ENCODE measurements at places on chromosomes 4 and X.
A peak's percentile ranks its signal among the peaks of the same experiment; 100 is the strongest.

DNA sequence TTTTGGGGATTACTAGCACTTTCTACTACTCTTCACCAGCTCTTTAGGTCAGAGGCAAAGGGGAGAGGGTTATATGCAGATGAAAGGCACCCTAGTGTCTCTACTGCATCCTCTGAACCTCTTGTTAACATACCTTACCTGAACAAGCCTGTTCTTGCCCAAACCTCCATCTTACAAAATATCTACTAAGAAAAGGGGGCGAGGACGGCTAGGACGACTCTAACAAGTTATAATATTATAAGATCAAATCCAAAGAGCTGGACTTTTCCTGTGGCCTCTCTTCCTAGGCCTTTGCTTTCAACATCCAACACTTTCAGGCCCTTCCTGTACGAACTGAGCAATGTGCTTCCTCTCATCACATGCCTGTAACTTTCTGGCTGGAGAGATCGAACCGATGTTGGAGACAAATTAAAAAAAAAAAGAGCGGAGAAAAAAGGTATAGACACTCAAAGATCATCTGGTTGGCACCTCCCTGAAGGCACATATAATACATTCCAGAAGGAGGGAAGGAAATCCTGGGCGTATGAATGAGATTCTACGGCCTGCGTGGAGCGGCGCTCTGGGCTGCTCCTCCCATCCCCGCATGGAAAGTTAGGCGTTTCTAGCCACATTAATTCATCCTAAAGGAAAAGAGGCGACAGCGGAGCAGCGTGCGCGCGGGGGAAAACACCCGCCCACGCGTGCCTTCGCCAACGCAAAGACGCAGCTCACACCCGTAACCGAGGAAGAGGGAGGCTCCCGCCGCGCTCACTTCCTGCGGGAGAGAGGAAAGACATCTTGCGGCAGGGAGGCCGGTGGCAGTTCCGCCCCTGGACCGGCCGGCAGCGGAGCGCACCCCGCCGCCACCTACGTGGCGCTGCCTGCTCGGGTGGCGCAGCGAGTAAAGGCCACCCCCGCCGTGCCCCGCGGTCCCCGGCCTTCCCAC lies 808 bp downstream of the PRDM5 start:
- peak; percentile 72 for DNase-seq

DNA sequence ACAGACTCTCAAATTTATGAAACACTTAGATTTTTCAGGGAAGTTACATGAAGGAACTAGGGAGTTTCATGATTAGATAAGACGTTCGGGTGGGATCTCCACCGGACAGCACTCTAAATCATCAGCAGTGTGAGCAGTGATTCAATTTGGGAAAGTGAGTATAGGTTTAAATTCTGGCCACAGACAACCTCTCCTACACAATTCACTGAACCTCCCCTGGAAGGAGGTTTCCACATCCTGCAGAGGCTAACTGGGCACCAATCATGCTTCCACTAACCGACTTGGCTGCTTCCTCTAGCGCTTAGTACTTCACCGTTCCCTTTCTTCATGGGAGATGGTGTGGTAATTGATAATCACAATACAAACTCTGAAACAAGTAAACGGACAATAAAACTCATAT lies 5.6 kb downstream of the CXCL9 start:
- no peak for DNase-seq

GRCh38 chr4:6416518-6417286 lies 55.7 kb downstream of the PPP2R2C start:
- DNase-seq = no peak

DNA sequence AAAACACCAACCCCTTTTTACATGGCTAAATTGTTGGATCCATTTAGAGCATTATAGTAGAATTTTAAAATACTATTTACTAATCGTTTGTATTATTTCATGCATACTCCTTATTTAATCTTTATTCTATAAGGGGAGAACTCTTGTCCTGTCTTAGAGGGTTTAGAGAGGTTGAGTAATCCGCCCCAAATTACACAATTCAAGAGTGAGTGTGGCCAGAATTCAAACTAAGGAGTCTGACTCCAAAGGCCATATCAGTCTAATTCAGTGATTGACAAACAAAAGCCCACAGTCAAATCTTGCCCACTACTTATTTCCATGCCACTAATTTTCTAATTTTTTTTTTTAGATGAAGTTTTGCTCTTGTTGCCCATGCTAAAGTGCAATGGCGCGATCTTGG lies 33.7 kb upstream of the NEIL3 start:
- no peak for DNase-seq

DNA sequence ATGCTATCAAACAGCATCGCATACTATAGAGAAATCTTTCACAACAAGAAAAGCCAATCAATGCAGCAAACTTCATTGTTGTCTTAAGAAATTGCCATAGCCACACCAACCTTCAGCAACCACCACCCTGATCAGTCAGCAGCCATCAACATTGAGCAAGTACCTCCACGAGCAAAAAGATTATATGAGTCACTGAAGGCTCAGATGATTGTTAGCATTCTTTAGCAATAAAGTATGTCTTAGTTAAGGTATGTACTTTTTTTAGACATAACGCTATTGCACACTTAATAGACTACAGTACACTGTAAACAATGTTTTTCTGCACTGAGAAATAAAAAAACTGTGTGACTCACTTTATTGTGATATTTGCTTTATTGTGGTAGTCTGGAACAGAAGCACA lies 37.8 kb upstream of the FUNDC1 start:
- peak; percentile 29 for DNase-seq

- peak; percentile 43 for DNase-seq
Measured at GRCh38 chr4:93731456-93731855, 97.1 kb upstream of the ATOH1 start.

- no peak for DNase-seq
Measured at GRCh38 chr4:93243262-93243661, 585.3 kb upstream of the ATOH1 start.

- no peak for DNase-seq
Measured at GRCh38 chr4:30002341-30002740, 717.8 kb upstream of the PCDH7 start.

DNA sequence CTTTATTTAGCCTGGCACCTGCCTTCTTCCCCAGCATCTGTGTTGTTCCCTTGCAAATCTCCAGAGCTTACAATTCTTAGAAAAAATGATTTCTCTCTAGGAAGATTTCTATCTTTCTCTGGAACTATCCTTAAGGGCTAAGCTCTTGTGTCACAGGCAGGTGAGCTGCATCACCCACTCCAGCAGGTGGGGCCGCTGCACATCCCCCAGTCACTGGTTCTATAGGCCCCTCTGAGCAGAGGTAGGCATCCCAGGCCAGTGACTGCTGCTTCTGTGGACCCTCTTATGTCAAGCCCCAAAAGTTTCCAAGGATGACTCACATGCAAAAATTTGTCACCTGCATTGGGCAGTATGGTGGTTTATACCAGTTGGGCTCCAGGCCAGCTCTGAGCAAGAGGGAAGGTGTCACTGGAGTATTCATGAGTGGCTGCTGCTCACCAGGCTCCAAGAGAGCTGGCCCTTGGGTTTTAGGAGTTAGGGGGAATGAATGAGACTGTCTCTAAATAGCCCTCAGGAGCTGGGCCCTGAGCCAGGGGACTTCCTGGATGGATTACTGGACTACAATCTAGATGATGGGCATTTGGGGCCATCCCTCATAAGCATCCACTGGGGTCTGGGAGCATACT lies 208.1 kb upstream of the EOLA2 start:
- DNase-seq = no peak

- no peak for DNase-seq
Measured at GRCh38 chr4:100819505-100819904, 301.7 kb upstream of the EMCN start.

DNA sequence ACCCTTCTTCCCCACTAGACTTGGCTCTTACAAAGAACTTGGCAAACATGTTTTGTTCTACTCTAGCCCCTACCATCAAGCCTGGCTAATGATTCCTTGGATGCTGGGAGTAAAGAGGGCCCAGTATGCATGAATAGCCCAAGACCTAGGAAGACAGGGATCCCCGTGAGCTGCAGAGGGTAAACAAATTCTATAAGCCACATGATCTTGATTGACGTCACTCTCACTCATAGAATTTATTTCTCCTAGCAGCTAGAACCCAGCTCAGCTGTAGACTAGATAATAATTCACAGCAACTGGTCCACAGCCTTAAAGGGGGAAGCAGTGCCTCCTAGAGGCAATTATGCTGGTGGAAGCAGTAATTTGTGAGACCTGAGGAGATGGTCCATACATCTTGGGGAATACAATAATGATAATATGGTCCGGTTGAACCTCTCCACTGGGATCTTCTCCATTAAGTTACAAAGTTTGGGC lies 16.1 kb upstream of the USO1 start:
- DNase-seq = no peak

- no peak for DNase-seq
Measured at GRCh38 chr4:171979461-171979860, 166.3 kb downstream of the GALNTL6 start.

GRCh38 chr4:70463335-70463734 lies 8.7 kb upstream of the MUC7 start:
- DNase-seq = no peak

DNA sequence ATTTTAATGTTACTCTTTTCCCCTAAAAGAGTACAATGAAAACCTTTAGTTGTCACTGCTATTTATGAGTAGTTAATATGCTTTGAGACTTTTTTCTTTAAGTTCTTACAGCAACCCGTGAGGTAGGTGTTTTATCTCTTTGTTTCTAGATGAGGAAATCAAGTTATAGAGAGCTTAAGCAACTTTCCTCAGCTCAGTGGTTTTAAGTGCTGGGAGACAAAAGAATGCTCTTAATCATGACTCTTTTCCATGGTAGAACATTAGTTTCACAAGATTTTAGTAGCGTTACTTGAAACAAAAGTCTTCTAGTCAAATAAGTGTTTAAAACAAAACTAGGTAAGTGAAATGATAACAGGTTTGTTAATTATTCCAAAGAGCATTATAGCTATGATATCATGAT lies 354.7 kb upstream of the PITX2 start:
- no peak for DNase-seq

DNA sequence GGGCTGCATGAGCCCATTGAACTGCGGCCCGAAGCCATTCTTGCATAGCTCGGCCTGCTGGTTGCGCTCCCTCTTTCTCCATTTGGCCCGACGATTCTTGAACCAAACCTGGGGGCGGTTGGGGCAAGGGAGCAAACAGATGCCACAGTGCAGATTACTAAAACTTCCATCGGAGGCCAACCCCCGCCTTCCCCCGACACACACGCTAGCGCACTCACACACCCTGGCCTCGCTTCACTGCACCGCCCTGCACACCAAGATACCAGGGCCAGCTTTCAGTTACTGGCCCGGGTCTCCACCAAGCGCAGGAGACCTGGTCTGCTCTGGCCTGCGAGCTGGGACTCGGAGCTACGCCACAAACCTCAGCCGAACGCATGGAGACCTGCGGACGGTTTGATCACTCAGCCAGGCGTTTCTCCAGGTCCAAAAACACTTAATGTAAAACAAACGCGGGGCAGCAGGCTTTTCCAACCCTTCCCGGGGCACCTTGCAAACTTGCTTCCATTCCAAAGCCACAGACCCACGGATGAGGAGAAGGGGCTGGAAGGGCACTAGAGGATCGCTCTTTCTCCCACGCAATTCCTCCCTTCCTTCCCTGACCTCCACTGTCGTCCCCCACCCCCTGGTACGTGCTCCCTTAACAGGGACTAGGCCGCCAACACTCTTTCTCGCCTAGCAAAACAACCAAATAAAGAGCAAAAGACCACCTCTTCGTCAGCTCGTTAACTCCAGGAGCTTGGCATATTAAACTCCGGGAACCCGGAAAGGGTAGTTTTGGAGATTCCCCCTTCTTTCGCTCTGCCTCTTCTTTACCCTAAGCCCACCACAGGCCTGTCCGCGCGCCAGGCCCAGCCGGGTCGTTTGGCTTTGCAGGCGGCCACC lies 4.1 kb downstream of the PITX2 start:
- DNase-seq = no peak

- DNase-seq = no peak
Measured at GRCh38 chrX:153520287-153520917, 3.0 kb downstream of the ATP2B3 start.

- no peak for DNase-seq
Measured at GRCh38 chr4:25654031-25654970, 1.4 kb upstream of the SLC34A2 start.

- no peak for DNase-seq
Measured at GRCh38 chrX:6384371-6384770, 150.5 kb downstream of the VCX3A start.

DNA sequence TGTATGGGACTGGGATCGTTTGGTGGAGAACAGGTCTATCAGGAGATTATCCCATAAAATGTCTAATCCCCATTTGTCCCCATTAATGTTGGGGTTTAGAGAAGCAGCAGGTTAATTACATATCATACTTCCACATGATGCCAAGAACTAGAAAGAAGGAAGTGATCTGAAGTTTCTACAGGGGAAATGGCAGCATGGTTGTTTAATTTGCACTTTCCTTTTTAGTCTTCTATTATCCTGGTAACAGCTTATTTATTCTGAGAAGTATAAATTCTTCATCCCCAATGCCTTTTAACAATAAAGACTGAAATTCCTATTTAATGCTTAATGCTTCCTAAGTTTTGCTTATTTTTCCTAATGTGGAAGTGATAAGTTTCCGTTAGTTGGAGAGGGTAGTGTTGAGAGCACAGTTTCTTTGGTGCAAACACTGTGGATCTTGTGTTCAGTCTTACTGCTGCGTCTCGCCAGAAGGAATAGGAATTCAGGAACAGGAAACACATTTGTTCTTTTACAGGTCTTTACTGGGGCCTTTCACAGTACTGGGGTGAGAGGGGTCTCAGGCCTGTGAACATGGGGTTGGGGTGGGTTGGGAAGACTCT lies 59.5 kb upstream of the TADA2B start:
- DNase-seq = no peak

GRCh38 chrX:11273544-11273943 lies 19.7 kb upstream of the AMELX start:
- DNase-seq = peak; percentile 71

DNA sequence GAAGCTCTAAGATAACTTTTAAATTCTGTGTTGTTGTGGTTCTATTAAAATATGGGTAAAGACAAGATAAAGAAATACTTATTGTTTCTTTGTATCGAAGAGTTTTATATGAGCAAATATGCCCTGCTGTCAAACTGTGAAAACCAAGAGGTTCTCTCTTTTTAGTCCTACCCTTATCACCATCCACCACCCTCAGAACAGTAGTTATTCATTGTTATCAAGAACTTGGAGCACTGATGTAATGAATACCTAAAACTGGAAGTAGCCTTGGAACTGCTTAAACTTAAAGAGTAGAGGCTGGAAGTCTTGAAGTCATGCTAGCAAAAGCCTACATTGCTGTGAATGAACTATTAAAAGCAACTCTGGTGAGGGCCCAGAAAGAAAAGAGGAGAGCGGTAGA lies 9.2 kb downstream of the PIR start:
- no peak for DNase-seq

GRCh38 chrX:134909261-134909660 lies 81.5 kb upstream of the SMIM10 start:
- DNase-seq = no peak

DNA sequence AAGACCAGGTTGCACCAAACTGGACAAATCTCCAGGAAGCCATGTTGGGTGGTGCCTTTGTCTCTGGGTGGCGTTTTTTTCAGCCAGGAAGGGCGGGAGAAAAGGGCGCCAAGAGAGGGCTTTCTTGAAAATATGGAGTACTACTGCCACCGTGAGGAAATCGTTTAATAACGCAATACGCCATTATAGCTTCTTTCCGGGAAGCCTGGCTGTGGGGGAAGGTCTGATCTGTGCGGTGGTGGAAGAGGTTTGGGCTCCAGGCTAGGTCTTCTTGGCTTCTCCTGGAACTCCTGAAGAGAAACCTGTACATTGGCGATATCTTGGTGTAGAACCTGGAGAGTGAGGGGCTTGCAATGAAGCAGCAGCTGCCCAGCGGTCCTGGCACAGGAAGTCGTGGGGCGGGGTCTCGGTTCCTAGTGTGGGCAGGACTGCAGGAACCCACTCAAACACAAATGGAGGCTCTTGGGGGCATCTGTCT lies 202.7 kb downstream of the OR13H1 start:
- DNase-seq = no peak
